ENCODE measurements at places on chromosomes 2 and 18.

- DNase-seq: no peak
Observed at GRCh38 chr18:13239171-13239956, 20.8 kb downstream of the LDLRAD4 start.

- no peak for DNase-seq
Observed at GRCh38 chr2:105377871-105378270, 21.0 kb downstream of the FHL2 start.

DNA sequence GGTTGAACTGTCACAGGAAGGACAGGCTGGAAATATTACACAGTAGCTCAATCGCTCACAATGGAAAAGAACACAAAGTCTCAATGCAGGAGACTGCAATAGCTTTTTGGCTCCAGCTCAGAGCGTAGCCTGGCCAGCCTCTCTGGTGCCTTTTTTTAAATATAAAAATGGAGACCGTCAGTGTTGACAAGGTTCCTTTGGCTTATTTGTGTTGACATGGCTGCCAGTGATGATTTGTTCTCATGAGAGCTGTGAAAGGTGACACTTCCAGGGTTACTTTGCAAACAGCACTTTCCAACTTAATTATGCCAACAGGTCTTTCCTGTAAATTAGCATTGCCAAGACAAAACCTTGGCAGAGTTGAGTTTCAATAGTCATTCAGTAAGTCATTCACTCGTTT is 70.8 kb downstream of the KCNE4 start:
- no peak for DNase-seq

- DNase-seq: no peak
Observed at GRCh38 chr2:75053484-75054112, 95.2 kb downstream of the POLE4 start.

- DNase-seq: no peak
Observed at GRCh38 chr18:3914833-3915610, 465.1 kb downstream of the TGIF1 start.

- DNase-seq: peak; percentile 7
Observed at GRCh38 chr2:181231886-181232621, 225.1 kb upstream of the ITGA4 start.

GRCh38 chr18:48889115-48889941 is 61.4 kb downstream of the SMAD7 start:
- no peak for DNase-seq

- DNase-seq: no peak
Observed at GRCh38 chr2:1729242-1729641, 15.1 kb downstream of the PXDN start.

DNA sequence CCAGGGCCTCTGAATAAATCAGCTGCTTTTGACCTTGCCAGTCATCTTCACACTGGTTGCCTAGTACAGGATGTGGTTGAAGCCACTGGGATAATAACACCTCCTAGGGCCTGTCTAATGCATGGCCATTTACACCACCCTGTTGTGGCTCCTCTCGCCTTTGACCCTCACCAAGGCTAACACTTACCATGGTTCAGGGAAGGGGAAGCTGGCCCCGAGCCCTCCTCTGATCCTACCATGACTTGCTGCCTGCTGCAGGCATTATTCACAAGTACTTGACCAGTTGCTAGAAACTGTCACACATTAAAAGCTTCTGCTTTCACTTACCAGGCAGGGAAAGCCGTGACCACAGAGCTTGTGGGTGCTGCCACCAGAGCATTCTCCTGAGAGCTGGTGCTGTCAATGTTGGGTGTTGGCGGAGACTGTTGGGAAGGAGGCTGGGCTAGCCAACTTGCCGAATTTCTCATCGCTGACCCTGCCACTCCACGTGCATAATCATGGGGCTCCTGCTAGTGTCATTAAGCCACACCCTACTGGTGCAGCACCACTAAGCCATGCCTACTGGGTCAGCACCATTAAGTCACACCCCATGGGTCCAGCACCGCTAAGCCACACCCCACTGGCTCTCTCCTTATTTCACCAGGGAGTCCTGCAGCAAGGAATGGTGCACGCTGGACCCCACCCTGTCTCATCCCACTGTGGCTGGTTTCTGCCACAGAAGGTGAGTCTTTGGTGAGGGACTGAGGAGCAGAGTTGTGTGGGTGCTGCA is 47.0 kb upstream of the TTC39C start:
- no peak for DNase-seq
